ENCODE measurements at places on chromosomes 16 and 17.
A peak's percentile ranks its signal among the peaks of the same experiment; 100 is the strongest.

- DNase-seq = no peak
These were observed 3.5 kb downstream of the VMO1 start for GRCh38 chr17:4782652-4783051.

DNA sequence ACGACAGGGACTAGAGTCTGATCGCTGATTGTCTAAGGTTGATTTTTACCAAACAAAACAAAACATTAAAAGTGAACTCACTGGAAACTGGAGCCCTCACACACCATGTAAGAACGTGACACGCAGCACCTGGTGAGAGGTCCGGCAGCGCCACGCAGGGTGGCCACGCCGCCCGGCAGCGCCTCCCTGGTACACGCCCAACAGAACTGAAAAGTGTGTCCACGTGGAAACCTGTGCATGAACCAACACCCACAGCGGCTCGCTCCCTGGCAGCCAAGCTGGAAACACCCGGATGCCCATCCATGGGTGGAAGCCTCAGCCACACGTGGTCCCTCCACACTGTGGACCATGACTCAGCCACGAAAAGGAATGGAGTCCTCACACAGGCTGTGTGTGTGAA, 9.1 kb downstream of the GALNS start:
- DNase-seq = no peak

GRCh38 chr16:49866595-49867071, 10.7 kb upstream of the ZNF423 start:
- no peak for DNase-seq

- peak; percentile 72 for DNase-seq
These were observed 27.5 kb upstream of the PIK3R6 start for GRCh38 chr17:8894673-8895578.

- DNase-seq = no peak
These were observed 1151.9 kb upstream of the GOT2 start for GRCh38 chr16:59886021-59886420.

- no peak for DNase-seq
These were observed 411.8 kb upstream of the ASIC2 start for GRCh38 chr17:33704856-33705255.

GRCh38 chr16:4904942-4905615, 31.9 kb downstream of the PPL start:
- DNase-seq = no peak

DNA sequence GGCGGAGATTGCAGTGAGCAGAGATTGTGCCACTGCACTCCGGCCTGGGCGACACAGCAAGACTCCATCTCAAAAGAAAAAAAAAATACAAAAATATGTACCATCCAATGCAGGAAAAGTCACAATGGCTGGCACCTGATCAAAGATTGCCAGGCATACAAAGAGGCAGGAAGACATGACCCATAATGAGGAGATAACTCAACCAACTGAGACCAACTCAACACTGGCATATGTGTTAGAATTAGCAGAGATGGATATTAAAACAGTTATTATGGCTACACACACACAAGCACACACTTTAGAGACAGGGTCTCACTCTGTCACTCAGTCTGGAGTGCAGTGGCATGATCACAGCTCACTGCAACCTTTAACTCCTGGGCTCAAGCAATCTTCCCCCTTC, 10.6 kb downstream of the QRICH2 start:
- no peak for DNase-seq

DNA sequence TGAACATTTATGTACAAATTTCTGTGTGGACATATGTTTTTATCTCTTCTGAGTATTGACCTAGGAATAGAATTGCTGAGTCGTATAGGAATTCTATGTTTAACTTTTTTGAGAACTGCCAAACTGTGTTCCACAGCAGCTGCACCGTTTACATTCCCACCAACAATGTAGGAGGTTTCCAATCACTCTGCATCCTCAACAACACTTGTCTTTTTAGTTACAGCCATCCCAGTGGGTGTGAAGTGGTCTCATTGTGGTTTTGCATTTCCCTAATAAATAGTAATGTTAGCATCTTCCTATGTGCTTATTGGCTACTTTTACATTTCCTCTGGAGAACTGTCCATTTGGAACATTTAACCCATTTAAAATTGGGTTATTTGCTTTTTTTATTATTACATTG, 36.6 kb upstream of the NACA2 start:
- DNase-seq = no peak

GRCh38 chr17:49315551-49316257, 46.3 kb downstream of the ZNF652 start:
- DNase-seq = peak; percentile 88

DNA sequence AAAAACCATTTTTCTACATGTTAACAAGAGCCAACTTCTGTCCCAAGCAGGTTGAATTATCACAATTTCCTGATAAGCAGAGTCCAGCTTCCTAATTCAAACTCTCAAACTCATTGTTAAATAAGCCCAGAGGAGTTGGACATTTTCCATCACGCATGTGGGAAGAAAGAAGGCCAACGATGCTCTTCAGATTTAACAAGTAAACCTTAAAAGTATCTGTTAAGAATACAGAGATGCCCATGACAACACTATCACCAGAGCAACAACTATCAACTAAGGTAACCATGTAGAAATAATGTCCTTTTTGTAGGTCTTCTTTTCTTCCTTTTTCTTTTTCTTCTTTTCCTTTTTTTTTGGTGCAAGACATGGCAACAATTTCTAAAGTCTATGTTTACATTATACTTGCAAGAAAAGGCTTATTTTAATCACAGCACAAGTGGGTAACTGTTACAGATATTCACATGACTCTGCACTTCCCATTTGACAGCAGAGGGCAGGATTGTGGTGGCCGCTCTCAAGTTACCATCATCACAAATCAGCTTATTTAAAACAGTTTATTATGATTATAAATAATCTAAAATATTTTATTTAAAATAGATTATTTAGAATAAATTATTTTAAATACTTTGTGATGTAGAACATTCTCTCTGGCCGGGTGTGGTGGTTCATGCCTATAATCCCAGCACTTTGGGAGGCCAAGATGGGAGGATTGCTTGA, 35.7 kb upstream of the DHRS7B start:
- no peak for DNase-seq

DNA sequence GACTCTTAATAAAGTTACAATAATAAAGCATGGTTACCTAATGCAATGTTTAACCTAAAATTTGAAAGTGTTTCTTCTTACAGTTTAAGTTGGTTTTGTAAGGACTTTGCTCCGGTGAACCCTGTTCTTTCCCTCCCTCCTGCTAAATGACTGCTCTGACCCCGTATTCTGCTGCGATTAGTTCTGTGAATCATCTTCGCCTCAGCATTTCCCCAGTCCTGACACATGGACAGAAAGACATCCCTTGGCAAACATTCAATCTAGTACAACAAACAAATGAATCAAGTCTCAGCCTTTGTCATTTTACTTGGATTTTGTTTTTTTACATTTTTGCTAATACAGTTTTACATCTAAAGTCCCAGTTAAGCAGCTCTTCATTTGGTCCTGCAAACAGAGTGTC, 15.4 kb downstream of the KCNJ2 start:
- DNase-seq = no peak

GRCh38 chr17:49498029-49498615, 3.0 kb downstream of the NGFR start:
- no peak for DNase-seq

DNA sequence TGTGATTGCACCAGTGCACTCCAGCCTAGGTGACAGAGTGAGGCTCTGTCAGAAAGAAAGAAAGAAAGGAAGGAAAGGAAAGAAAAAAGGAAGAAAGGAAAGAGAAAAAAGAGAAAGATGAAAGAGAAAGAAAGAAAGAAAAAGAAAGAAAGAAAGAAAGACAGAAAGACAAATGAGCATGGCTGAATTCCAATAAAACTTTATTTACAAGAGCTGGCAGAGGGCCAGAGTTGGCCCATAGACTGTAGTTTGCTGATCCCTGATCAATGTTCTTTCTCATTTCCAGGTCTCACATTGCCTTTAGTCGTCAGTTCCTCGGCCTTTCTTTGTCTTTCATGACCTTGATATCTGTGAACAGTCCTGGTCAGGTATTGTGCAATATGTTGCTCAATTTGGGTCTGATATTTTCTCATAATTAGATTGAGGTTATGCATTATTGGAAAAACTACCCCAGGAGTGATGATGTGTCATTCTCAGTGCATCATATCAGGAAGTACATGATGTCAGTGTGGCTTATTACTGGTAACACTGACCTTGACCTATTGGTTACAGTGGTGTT, 68.5 kb upstream of the MED9 start:
- no peak for DNase-seq

DNA sequence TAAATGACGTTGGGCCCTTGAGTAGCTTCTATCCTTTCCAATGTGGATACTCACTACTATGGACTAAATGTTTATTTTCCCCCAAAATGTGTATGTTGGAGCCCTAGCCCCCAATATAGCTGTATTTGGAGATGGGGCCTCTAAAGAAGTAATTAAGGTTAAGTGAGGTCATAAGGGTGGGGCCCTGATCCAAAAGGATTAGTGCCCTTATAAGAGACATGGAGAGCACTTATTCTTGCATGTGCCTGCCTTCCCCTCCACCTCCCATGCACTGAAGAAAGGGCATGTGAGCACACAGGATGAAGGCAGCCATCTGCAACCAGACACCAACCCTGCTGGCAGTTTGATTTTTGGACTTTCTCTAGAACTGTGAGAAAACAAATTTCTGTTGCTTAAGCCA, 115.7 kb upstream of the MED13 start:
- no peak for DNase-seq

DNA sequence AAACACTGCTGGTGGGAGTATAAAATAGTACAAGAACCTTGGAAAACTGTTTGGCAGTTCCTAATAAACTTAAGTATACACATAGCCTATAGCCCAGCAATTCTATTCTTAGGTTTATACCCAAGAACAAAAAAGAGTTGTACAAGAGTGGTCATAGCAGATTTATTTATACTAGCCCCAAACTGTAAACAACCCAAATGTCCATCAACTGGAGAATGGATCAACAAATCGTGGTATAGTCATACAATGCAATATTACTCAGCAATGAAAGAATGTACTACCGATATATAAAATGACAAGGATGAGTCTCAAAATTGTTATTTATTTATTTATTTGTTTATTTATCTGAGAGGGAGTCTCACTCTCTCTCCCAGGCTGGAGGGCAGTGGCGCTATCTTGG, 23.1 kb downstream of the GNGT2 start:
- DNase-seq = no peak

- no peak for DNase-seq
These were observed 187.2 kb downstream of the NTN1 start for GRCh38 chr17:9208381-9209105.

GRCh38 chr17:76540381-76541300, 797 bp downstream of the PRCD start:
- no peak for DNase-seq

GRCh38 chr17:51224402-51225262, 35.2 kb downstream of the MBTD1 start:
- DNase-seq = no peak

All from CD4-positive, alpha-beta T cell treated with Interleukin-17A for 1 hour (primary cell).